ENCODE measurements at places on chromosomes 12 and 14.

GRCh38 chr14:55537782-55538181 is 42.2 kb upstream of the KTN1 start:
- DNase-seq, result no peak

DNA sequence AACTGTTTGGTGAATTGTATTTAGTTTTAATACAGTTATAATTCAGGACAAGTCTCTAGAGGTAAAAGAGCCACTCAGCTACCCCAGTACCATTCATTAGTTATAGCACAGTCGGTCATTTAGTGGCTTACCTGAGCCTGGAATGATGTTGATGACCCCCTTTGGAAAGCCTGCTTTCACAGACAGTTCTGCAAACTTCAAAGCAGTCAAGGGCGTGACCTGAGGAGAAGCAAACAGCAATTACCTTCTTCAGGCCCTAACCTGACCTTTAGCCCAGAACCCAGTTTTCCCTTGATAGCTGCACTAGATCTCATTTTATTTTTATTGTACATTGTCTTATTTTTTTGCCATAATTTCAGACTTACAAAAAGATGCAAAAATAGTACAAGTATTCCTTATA is 43.8 kb downstream of the ALDH1L2 start:
- no peak for DNase-seq

- DNase-seq, result no peak
These were observed 132.8 kb downstream of the DIO2 start for GRCh38 chr14:80078501-80078900.

- no peak for DNase-seq
These were observed 71.4 kb downstream of the GALNT9 start for GRCh38 chr12:132257955-132258490.

DNA sequence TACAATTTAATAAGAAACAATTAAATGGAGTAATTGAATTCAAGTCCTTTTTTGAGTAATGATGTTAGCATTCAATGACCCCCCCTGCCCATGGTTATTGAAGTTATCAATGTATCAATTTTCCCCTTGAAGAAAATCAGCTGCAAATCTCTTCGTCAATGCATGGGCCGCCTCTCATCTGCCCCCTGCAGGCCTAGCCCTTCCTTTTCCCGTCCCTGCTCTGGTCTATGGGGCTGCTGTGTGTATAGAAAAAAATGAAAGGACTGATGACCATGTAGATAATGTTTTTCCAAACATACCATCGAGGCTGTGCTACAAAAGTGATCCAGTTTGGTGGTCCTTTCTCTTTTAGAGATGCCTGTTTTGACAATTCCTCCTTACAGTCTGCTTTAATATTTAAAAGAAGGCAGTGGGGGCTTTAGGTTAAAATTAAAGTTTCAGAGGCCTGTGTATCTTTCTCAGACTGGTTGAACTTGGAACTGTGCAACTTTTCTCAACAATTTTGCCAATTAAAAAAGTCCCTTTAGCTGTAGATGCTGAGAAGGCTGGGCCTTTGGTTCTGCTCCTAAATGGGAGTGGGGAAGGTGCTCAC is 98.4 kb downstream of the APAF1 start:
- DNase-seq, result peak; percentile 36

- no peak for DNase-seq
These were observed 211.7 kb downstream of the DPF3 start for GRCh38 chr14:72682188-72682587.

- DNase-seq, result no peak
These were observed 156.8 kb downstream of the DUSP6 start for GRCh38 chr12:89195470-89195869.

- DNase-seq, result no peak
These were observed 5.8 kb downstream of the TNS2 start for GRCh38 chr12:53055471-53056266.

GRCh38 chr12:64253356-64253755 is 31.3 kb upstream of the KICS2 start:
- no peak for DNase-seq

DNA sequence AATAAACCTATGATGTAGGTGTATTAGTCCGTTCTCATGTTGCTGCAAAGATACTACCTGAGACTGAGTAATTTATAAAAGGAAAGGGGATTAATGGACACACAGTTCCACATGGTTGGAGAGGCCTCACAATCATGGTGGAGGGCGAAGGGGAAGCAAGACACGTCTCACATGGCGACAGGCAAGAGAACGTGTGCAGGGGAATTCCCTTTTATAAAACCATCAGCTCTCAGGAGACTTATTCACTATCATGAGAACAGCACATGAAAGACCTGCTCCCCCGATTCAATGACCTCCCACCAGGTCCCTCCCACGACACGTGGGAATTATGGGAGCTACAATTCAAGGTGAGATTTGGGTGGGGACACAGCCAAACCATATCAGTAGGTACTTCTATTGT is 58.7 kb upstream of the DICER1 start:
- DNase-seq, result no peak

DNA sequence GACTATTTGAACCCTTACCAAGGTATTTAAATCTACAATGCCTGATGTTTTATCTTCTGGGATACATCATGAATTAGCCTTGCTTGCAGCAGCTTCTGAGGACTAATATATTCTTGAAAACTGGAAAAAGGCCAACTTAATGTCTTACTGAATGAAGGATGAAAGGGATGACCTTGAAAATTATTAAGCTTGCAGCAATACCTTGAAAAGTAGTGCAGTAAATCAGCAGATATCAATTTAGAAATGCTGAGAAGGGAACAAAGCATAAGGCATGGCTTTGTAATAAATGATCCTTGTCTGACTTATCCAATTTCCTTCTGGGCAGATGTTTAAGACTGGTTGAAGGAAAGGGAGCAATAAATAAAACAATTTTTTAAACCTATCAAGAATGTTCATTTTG is 37.3 kb upstream of the FERMT2 start:
- no peak for DNase-seq

DNA sequence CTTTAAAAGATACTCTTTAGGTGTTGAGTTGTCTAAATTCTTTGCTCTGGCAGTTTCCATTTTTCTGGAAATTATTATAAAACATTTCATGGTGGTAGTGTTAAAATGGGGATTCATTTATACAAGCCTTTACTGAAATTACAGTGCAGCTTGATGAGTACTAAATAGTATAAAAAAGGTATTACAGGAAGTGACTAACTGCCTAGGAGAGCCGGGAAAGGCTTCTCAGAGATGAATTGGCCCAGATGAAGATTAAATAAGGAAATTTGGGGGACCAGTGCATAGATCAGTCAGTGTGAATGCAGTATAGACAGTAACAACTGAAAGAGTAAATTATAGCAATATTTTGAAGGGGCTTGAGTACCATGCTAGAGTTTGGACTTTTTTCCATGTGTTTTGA is 7.5 kb downstream of the PSMA6 start:
- no peak for DNase-seq

- DNase-seq, result peak; percentile 38
These were observed 15.5 kb upstream of the MLXIP start for GRCh38 chr12:122062832-122063693.

DNA sequence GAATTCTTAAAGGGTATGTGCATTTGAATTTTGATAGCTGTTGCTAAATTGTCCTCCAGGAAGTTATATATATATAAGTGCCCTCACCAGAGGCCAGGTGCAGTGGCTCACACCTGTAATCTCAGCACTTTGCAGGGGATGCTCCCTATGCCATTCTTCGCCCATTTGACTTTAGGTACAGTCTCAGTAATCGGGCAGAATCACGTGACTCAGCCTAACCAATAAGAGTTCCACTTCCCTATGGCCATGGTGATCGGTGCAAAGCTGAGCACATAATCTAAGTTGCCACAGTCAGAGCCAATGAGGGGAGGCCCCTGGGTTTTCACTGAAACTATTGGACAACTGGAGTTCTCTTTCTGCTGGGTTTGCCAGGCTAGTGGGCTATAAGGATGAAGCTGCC is 274.6 kb upstream of the TBX3 start:
- no peak for DNase-seq

DNA sequence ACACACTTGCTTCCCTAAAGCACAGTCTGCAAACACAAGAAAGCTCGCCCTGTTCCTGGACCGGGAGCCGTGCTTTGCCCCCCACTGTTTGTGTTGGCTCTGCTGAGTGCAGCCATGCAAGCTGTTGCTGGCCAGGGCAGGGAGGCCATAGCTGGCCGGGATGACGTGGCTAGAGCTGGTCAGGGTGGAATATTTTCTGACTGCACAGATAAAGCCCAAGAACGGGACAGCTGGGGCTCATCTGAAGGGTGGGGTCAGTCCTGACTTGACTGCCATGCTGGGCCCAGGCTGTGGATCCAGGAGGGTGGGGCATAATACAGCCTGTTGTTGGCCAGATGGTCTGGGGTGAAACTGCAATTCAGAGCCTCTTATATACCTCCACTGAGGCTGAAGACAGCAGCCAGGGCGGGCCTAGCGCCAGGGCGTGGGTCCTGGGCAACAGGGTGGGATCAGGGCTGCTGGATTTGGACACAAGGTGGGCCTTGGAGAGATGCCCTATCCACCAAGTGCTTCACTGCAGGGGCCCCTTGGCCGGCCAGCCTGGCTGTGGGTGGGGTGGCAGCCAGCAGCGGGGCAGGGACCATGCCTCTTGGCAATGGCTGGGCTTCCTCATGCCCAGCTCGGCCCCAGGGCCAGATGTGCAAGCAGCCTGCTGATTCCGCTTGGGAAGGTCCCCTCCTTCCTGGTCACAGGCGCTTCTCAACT is 14.8 kb downstream of the KMT5A start:
- DNase-seq, result no peak

DNA sequence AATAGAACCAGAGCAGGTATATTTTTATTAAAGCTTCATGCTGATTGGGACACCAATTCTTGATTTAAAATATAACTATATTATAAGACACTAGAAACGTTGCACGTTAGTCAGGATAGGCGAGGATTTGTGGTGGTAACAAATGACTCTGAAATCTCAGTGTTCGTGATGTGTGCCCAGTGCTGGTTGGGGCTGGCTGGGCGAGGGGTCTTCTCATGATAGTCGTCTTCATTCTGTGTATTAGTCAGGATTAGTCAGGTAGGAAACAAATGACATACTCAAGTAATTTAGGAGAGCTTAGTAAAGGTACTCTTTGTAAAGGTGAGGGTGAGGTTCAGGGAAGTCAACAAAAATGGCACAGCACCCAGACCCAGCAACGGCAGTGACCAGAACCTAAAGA is 73.9 kb upstream of the HIF1A start:
- no peak for DNase-seq

DNA sequence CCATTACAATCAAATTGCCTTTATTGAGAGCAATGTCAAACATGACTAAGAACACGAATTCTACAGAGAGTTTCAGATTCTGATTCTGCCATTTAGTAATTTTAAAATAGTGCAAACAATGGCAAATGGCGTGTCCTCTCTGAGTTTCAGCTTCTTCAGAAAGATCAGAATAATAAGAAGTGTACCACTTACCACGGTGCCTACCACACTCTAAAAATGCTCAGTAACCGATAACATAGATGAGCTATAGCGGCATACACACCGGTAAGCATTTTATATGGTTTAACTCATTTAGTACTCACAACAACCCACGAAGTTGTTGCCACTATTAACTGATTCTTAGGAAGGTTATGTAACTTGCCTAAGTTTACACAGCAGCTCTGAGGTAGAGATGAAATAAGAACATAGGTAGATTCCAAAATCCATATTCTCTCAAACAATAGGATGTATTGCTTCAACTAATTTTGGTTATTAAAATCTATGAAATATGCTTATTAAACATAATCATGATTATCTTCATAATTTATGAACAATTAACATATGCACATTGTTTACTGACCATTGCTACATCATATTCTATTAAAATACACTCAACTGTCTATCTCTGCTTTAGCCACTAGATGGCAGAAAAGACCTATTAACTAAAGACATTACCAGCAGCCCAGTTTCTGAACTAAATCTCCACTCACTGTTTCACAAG is 38.3 kb downstream of the SLC6A15 start:
- DNase-seq, result peak; percentile 13

- no peak for DNase-seq
These were observed 33.4 kb downstream of the POLE start for GRCh38 chr12:132653567-132654290.

- no peak for DNase-seq
These were observed 135.3 kb downstream of the SMOC1 start for GRCh38 chr14:70014406-70015095.

- no peak for DNase-seq
These were observed 217.7 kb downstream of the PHETA1 start for GRCh38 chr12:111150921-111151840.

- DNase-seq, result peak; percentile 63
These were observed at the start of gene GAS2L3 for GRCh38 chr12:100573292-100574186. GAS2L3 (plus strand) TSS chr12:100573684; CDS start chr12:100594905, 21,221 bp downstream.

DNA sequence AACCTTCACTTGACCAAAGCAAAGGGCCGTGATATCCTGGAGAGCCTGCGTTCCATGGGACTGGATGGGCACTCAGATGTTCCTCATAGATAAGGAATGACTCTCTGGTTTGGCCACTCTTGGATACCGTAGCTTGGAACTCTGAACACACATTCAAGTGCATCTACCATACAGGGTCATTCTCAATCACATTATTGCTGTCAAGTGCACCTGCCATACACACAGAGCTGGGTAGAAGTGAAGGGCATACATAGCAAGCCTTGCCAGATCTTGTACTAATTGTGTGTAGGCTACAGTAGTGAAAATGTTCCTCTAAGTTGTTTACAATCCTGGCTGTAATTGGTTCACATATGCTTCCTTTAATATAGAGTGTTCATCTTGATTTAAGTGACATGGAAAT is 58.3 kb downstream of the PELI2 start:
- no peak for DNase-seq

DNA sequence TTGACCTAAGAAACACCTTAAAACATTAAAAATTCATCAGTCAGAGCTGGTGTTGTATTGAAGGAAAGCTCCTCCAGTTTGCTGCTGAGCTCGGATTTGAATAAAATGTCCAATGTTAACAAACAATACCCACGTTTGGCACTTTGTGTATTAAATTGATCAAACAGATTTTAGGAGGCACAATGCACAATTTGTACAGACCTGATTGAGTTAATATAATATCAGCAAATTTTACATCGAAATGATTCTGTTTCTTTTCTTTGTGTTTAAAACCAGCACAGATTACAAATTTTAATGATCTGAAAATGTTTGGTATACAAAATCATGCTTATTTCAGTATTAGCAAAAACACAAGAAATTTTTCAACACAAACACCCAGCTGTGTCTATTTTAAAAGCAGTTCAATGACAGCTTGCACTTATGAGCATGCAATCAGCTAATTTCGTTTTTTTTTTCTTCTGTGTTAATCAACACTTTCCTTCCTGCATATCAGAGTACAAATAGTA is 2.8 kb upstream of the FOXG1 start:
- no peak for DNase-seq
